Skin of body (tissue), 3 donors: ENCODE measurements at places on chromosomes 13 and 19. TPM values are rescaled to one million over a fixed set of nuclear protein-coding genes. Genes with fewer than 3 reads are reported as not detected.

DNA sequence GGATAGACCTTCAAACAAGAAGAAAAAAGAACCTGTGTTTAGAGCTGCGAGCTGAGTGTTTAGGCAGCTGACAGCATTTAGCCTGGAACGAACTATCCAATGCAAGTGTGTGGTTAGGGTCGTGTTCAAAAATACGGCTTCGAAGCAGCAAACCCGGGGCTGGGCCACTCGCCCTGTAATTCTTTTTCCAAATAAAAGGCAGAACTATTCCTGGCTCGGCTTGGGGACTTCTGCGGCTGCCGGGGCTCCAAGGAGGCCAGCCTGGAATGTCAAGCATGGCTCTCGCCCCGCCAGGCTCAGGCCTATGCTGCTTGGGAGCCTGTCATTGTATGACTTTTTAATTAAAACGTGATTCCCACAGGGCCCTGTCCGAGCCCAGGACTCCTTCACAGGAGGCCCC lies 51.7 kb upstream of the KLF2 start:
- DNase-seq: peak; percentile 71

GRCh38 chr13:25868490-25868889 lies 183.3 kb downstream of the SHISA2 start:
- DNase-seq: no peak

DNA sequence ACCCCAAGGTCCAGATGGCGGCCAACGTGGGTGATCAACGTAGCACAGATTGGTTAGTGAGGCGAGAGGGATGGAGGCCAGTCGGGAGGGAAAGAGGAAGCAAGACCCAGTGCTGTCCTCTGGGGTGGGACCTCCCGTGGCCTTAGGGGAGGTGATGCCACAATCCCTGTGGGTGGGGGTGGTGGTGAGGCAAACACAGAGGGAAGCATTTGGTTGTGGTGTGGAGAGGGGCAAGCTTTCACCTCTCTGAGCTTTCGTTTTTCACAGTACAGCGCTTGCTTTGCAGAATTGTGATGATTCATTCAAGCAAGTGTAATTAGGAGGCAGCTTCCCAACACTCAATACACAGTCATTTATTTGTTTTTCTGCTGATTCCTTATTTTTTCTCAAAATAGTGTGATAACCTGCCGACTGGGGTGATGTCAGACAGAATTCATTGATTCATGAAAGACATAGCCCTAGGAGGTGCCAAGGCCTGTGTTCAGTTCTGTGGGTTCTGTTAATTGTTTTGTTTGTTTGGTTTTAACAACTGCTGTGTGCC lies 2.4 kb downstream of the LENG8 start:
- no peak for DNase-seq

GRCh38 chr13:54379461-54379860 lies 1350.8 kb downstream of the OLFM4 start:
- no peak for DNase-seq

The ZNF681 gene
- total RNA-seq: 3.6 TPM
